A549 treated with dexamethasone at 1 μM for 4 hours (cell line): ENCODE measurements at places on chromosomes 5 and 9. TPM values are rescaled to one million over a fixed set of nuclear protein-coding genes. Genes with fewer than 3 reads are reported as not detected.

SIT1 gene
- not detected in 5 replicates for total RNA-seq

CFAP77 gene
- total RNA-seq: 0.05 to 0.22 TPM (median 0.07 TPM) in 3 of 5 replicates, not detected in the others

ANXA2R gene
- 2.8 to 4.1 TPM (median 3.1 TPM) in 5 replicates for total RNA-seq

ADRB2 gene
- 1.1 to 1.4 TPM (median 1.1 TPM) in 5 replicates for total RNA-seq

TNFSF8 gene
- total RNA-seq: not detected in 5 replicates
